Activated naive CD8-positive, alpha-beta T cell treated with anti-CD3 and anti-CD28 coated beads, Interleukin-2, amount 50 U/mL, for 24 hours (primary cell): ENCODE measurements at places on chromosomes 3 and 15.
A peak's percentile ranks its signal among the peaks of the same experiment; 100 is the strongest.

- DNase-seq: no peak
These were observed 25.2 kb downstream of the NIPA1 start for GRCh38 chr15:22811640-22812039.

DNA sequence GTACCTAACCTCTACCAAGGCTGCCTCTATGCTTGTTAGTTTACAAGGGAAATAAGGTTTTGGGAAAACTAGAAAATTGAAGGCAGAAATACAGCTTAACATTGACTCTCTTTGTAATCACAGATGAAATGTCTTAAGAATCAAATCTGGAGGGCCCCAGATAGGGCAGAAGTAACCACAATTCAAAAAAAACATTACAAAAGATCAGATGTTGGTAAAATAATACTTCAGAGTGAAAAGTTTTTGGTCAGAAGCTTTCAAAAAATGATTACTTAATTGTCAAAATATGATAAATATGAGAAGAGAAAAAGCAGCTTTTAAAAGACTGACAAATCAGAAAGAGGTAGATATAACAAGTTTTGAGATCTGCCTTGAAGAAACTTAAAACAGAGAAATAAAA, 425.1 kb upstream of the NECTIN3 start:
- no peak for DNase-seq

DNA sequence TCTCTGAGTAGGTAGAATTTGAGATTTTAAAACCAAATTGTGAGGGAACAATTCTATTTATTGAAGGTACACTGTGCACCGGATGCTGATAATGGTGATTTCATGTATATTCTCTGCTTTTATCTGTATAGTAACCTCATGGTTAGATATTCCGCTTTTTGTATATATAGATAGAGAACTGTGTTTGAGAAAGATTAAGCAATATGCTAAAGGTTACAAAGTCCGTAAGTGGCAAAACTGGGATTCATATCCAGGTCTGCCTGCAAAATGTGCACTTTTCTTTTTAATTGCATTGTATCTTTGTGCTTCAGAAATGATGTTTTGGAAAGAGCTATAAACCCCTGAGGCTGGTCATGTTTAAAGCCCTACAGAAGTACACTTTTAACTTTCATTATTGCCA, 635.4 kb upstream of the NECTIN3 start:
- DNase-seq: no peak

DNA sequence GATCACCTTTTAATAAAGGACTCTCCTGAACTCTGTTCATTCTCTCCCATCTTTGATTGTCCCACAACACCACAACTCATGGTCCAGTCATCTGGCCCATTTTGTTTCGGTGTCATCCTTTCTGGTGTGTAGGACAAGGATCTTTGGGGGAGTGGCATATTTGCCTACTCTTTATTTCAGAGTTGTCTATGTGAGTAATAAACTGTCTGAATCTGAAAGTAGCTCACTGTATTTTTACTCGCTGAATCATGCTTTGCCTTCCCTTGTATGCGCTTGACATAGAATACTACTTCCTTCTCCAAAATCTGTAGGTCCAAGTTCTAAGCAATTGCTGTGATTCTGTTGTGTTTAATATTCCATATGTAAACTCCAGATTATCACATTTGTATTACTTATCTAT, 29.9 kb upstream of the NOX5 start:
- no peak for DNase-seq

GRCh38 chr3:121988146-121988545, 33.9 kb downstream of the ILDR1 start:
- no peak for DNase-seq

GRCh38 chr15:67133026-67133425, 67.6 kb downstream of the SMAD3 start:
- no peak for DNase-seq

- no peak for DNase-seq
These were observed 6.0 kb downstream of the TMEM266 start for GRCh38 chr15:76065793-76066192.

- DNase-seq: no peak
These were observed 89.7 kb upstream of the CMC1 start for GRCh38 chr3:28151608-28152228.

DNA sequence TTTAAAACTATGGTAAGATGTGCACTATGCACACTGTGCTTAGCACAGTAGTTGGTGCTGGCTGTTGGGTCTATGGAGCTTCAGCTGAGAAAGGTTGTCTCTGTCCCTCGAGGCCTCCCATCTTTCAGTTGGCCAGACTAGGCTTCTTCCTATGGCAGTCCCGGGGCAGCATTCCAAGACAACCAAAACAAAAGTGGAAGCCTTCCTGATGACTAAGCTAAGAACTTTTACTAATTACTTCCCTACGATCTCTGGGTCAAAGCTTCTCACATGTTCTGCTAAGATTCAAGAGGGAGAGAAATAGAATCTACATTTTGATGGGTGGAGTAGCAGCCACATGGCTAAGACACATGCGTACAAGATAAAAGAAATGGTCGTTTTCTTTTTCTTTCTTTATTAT, 342.8 kb downstream of the TUSC7 start:
- no peak for DNase-seq

DNA sequence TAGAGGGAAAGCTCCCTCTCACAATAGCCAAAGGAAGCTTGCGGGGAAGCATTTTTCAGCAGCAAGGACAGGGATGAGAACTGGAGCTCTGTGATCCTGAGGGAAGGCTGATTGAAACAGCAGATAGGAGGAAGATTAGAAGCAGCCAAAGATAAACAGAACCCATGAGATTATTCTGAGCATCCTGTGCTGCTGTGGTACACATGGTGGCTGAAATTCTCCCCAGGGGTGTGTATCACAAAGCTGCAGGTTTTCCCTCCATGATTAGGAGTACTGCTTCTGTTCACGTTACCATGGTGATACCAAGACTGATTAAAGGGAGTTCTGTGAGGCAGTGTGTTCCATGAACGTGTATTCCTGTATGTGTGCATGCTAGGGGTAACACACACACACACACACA, 30.3 kb upstream of the PSMD6 start:
- DNase-seq: no peak

DNA sequence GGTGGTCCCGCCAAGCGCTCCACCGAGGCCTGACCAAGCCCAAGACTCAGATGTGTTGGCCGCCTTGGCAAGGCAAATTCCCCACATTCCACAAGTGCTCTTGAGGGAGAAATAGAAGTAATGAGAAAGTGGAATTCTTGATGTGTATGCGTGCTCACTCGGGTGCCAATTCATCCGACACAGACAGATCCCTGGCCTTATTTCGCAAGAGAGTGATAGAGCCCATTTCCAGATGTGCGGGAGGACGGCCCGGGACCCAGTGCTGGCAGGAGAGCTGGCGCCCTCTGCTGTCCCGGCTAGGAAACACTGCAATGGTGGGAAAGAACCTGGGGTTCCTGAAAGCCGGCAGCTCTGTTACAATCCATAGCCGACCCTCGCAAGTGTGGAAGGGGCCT, 76.0 kb downstream of the HMG20A start:
- DNase-seq: peak; percentile 79

- DNase-seq: no peak
These were observed 177.8 kb downstream of the SERPINI1 start for GRCh38 chr3:167913219-167913835.

- DNase-seq: no peak
These were observed 286.0 kb upstream of the ZPLD1 start for GRCh38 chr3:102148598-102149337.

DNA sequence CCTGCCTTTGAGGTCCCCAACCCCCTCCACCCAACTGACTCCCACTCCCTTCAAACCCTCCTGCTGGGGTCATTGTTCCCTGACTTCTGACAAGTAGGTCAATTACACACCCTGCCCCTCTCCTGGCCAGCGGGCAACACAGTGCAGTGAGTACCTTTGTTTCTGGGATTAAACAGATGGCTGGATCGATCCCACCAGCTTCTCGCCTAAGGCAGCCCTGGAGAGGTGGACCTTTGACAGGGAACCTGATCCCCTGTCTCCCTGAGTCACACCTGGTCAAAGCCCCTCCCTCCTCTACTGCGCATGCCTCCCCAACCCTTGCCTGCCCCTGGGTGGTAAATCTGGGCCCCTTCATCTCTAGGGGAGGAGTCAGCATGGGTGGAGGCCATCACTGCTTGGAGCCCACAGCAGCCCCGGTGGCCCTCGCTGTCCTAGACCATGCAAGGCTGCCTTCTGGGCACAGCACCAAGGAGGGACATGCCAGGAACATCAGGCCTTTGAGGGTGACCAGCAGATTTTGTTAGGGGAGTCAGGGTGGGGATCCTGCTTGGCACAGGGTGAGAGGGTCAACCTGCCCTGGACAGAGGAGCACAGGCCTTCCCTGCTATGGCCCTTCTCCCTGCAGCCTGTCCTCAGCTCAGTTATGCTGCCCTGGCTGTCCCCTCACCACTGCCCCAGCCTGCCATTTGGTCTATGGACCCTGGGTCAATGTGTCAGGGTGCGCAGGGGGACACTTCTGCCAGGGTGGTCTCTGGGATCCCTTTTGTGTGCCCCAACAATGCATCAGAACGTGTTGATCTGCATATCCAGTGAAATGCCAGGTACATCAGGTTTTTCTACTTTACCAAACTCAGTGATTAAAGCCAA, 9.8 kb upstream of the PRR23E start:
- DNase-seq: no peak

GRCh38 chr3:120028271-120029047, 65.8 kb downstream of the GSK3B start:
- DNase-seq: no peak
